Neural progenitor cell (in vitro differentiated cells): ENCODE measurements at places on chromosomes 11 and 22.

DNA sequence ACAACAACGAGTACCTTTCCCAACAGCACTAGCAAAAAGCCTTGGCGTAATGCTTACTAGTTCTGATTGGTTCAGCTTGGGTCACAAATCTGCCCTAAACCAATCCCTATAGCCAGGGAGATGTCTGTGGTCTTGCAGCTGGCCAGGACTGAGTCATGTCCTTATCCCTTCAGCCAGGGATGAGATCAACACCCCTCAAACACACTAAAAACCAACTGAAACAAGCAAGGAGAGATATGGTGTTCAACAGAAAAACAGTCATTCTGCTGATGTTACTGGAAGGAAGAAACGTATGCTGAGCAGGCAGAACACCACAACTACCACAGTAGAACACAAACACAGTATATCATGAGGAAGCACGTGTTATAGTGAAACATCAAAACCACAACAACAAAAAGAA lies 375.6 kb downstream of the LARGE1 start:
- no peaks in the 10 kb centered on the region for H3K36me3 ChIP-seq
- no peak for DNase-seq
- no peaks in the 10 kb centered on the region for H3K27me3 ChIP-seq
- H3K4me1 ChIP-seq = peaks cover 14% of the 10 kb centered on the region
- H3K4me3 ChIP-seq = no peak overlapping the region
- no peak overlapping the region for H3K27ac ChIP-seq

- H3K4me3 ChIP-seq = no peak overlapping the region
- no peaks in the 10 kb centered on the region for H3K36me3 ChIP-seq
- H3K27ac ChIP-seq = no peak overlapping the region
These were observed 19.8 kb upstream of the GNB1L start for GRCh38 chr22:19874307-19875060.

- H3K36me3 ChIP-seq = peaks cover 1% of the 10 kb centered on the region
- no peaks in the 10 kb centered on the region for H3K27me3 ChIP-seq
- no peak overlapping the region for H3K27ac ChIP-seq
These were observed 92.2 kb downstream of the SPATA19 start for GRCh38 chr11:133753150-133753549.

DNA sequence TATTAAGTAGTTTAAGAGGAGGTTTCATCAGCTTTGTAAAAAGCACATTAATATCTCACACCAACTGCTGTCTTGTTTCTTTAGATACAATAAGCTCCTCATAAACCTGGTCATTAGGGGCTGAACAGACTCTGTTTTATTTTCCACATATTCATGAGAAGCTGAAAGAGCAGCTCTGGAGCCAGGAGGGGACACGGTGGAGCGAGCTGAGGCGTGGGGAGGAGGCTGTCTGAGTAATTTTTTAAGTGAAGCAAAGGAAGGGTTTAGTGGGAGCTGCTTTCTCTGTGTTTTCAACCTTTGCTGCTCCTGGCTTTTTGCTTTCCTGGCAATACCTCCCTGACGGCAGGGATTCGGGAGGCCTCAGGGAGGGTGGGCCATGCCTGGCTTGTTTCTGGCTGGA lies 67.0 kb upstream of the EIF3D start:
- no peak overlapping the region for H3K4me3 ChIP-seq
- peaks cover 3% of the 10 kb centered on the region for H3K4me1 ChIP-seq
- no peaks in the 10 kb centered on the region for H3K36me3 ChIP-seq
- no peaks in the 10 kb centered on the region for H3K27me3 ChIP-seq

- H3K4me1 ChIP-seq = peaks cover 27% of the 10 kb centered on the region
- DNase-seq = no peak
- H3K36me3 ChIP-seq = no peaks in the 10 kb centered on the region
- H3K27ac ChIP-seq = no peak overlapping the region
- H3K27me3 ChIP-seq = no peaks in the 10 kb centered on the region
These were observed 15.3 kb upstream of the MICAL2 start for GRCh38 chr11:12094872-12095800.

GRCh38 chr22:26679003-26679629 lies 21.7 kb downstream of the MIAT start:
- no peak overlapping the region for H3K27ac ChIP-seq
- H3K36me3 ChIP-seq = no peaks in the 10 kb centered on the region
- peaks cover 24% of the 10 kb centered on the region for H3K4me1 ChIP-seq
- H3K4me3 ChIP-seq = no peak overlapping the region

GRCh38 chr11:75504501-75504900 lies 21.2 kb downstream of the GDPD5 start:
- H3K27me3 ChIP-seq = no peaks in the 10 kb centered on the region
- no peaks in the 10 kb centered on the region for H3K36me3 ChIP-seq
- H3K27ac ChIP-seq = no peak overlapping the region
- no peak overlapping the region for H3K4me3 ChIP-seq
- no peak for DNase-seq
- no peaks in the 10 kb centered on the region for H3K4me1 ChIP-seq
